ENCODE measurements at places on chromosomes 5 and 9. TPM values are rescaled to one million over a fixed set of nuclear protein-coding genes. Genes with fewer than 3 reads are reported as not detected.

The ADGRD2 gene
- not detected for total RNA-seq

The SPINK6 gene
- not detected for total RNA-seq

The GFI1B gene
- total RNA-seq: not detected

The ALDH1A1 gene
- 1,079 TPM for total RNA-seq

The MSX2 gene
- total RNA-seq: not detected

The SPTLC1 gene
- total RNA-seq: 105 TPM

The PALM2AKAP2 gene
- 0.22 TPM for total RNA-seq

The PCDHGA6 gene
- total RNA-seq: 1.7 TPM

The EDIL3 gene
- total RNA-seq: 0.44 TPM

The NR2F1 gene
- total RNA-seq: 30.5 TPM

The LHX3 gene
- total RNA-seq: not detected

The CARD19 gene
- total RNA-seq: 49.3 TPM

The ENHO gene
- total RNA-seq: not detected

The DMGDH gene
- total RNA-seq: 0.40 TPM

The ISL1 gene
- total RNA-seq: not detected

The CMYA5 gene
- under 0.01 TPM for total RNA-seq

The ROR2 gene
- total RNA-seq: under 0.01 TPM

The GLRA1 gene
- total RNA-seq: not detected

The TMEM252 gene
- not detected for total RNA-seq

The SVEP1 gene
- under 0.01 TPM for total RNA-seq

The SLC46A2 gene
- total RNA-seq: not detected

The PPP2R2B gene
- total RNA-seq: not detected

The IL33 gene
- 6.3 TPM for total RNA-seq

The LRRC19 gene
- total RNA-seq: not detected

The TCF7 gene
- under 0.01 TPM for total RNA-seq

The HINT1 gene
- total RNA-seq: 258 TPM

The DMRT3 gene
- total RNA-seq: not detected

The CCL27 gene
- not detected for total RNA-seq

The KIAA0825 gene
- total RNA-seq: 0.44 TPM

The NOTCH1 gene
- 76.9 TPM for total RNA-seq

The ECSCR gene
- 472 TPM for total RNA-seq

The RHOBTB3 gene
- 40.5 TPM for total RNA-seq

The PFDN1 gene
- 61.9 TPM for total RNA-seq

The PCDHGC5 gene
- 0.40 TPM for total RNA-seq

The KCNT1 gene
- not detected for total RNA-seq

The C5orf52 gene
- not detected for total RNA-seq

The EQTN gene
- not detected for total RNA-seq

The RANBP17 gene
- 4.8 TPM for total RNA-seq

The CLINT1 gene
- total RNA-seq: 86.7 TPM

The HTR1A gene
- total RNA-seq: not detected

The ZFP2 gene
- total RNA-seq: 0.79 TPM

The CBY3 gene
- total RNA-seq: not detected

The TEK gene
- total RNA-seq: 108 TPM

The LRRC14B gene
- not detected for total RNA-seq

The CDKN2AIPNL gene
- total RNA-seq: 45.8 TPM

The SPINK13 gene
- not detected for total RNA-seq

The CDH6 gene
- not detected for total RNA-seq

The UHRF2 gene
- 61.1 TPM for total RNA-seq

The ARID3C gene
- total RNA-seq: under 0.01 TPM

The PAEP gene
- not detected for total RNA-seq

The ADAMTSL2 gene
- total RNA-seq: under 0.01 TPM

The RXRA gene
- total RNA-seq: 14.9 TPM

The NSG2 gene
- total RNA-seq: not detected

The CCDC180 gene
- 1.6 TPM for total RNA-seq

The FAM200C gene
- total RNA-seq: 2.0 TPM

The DOK3 gene
- total RNA-seq: 0.79 TPM

The MLANA gene
- total RNA-seq: not detected

Data from lung microvascular endothelial cell (primary cell).